Natural killer cell (primary cell): ENCODE measurements at places on chromosomes 11 and 22.

DNA sequence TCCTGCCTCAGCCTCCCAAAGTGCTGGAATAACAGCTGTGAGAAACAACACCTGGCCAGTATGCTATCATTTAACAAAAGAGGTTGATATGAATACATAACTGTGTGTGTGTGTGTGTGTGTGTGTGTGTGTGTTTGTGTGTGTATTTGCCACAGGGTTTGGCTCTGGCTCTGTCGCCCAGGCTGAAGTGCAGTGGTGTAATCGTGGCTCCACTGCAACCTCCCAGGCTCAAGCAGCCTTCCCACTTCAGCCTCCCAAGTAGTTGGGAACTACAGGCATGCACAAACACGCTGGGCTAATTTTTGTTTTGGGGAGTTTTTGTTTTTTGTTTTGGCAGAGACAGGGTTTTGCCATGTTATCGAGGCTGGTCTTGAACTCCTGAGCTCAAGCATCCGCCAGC lies 4.7 kb downstream of the SPA17 start:
- DNase-seq = no peak

DNA sequence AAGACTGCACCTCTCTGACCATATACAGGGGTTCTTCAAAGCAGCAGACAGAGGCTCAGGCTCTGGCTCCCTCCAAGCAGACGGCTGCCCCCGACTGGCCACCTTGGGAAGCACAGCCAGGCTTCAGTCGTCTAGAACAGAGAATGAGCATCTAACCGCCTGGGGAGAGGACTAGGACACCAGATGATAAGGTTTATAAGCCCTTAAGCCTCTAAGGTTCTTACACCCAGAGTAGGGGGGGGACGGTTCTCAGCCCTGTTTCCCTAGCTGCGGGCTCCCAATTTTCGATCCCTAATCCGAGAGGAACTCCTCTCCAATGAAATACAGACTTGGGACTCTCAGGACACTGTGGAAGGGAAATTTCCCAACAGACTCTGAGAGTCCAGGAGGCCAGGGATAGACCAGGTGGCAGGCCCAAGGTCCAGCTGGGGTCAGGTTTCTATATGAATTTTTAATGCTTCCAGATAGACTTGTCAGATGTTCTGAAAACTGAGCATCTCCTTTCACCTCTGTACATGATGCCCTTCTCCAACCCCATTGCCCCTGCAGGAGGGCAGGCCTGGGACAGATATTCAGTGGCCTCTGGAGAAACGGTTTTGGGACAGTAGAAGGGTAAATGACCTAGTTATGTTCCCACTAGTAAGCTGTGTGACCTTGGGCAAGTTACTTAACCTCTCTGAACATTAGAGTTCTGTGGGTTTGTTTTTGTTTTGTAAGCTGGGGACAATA lies 20.2 kb downstream of the RTN4RL2 start:
- DNase-seq = peak; percentile 72

DNA sequence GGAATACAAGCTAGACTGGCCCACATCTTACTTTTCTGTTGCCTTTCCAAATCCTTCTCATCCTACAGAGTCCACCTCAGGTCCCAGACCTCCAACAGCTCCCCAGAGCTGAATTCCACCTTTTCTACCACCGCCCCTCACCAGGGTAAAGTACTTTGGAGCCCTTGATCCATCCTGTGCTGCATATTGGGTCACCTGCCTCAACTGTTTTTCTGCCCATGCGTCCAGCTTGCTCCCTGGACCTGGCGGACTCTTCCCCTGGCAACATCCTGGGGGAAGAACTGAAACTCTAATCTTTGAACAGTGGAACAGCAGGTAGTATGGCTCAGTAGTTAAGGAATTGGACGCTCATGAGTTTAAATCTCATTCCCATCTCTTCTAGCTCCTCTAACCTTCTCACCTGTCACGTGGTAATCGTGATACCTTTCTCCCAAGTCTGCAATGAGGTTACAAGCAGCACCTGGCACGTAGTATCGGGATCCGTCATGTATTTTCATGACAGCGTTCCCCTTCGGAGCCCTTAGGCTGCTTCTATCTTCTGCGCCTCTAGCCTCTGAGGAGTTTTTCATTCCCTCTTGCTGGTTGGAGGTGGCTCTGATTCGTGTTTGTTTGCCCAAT lies 98.1 kb downstream of the CEP164 start:
- no peak for DNase-seq

DNA sequence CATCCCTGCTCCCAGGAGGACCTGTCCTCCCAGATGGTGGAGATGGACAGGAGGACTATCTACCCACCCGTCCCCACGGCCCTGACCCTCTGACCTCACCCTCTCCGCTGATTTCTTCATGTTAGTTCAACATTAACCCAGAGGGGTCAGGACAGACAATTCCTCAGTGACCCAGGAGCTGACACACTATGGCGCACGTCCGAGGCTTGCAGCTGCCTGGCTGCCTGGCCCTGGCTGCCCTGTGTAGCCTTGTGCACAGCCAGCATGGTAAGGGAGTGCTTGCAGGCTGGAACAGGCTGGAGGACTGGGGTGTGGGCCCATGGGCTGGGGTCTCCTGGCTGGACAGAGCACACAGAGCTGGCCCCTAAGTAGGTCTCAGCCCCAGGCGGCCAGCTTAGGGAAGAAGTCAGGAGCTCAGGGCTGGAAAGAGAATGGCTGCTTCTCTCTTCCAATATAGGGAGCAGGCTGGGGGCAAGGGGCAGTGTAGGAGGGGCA lies at the start of gene F2:
F2 (plus strand) TSS at position 166 of the 495 bp plus-strand sequence; CDS start at position 189, 23 bp downstream.
- no peak for DNase-seq

GRCh38 chr11:42661942-42662341 lies 649.9 kb upstream of the API5 start:
- no peak for DNase-seq

DNA sequence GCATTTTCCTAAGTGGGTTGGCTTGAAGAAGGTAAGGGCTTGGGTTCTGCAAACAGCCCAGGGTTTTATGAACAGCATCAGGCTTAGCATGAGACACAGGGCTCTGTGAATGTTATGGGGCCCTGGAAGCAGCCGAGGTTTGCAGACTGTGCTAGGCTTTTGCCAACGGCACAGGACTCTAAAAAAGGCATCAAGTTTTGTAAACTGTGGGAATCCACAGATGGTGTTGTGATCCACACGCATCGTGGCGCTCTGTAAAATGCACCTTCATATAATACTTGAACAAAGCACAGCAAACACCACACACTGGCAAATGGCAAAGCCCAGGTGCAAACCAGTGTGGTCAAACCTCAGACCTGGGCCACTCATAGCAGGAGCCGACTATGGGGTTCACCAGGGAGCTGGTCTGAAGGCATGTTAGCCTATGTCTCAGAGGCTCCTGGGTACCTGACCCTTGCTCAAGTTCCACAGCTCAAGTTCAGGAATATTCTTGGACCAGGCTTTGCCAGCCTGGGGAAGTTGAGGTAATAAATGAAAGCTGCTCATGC lies 2.4 kb upstream of the SLCO2B1 start:
- DNase-seq = no peak

GRCh38 chr11:47611348-47611794 lies 17.2 kb upstream of the C1QTNF4 start:
- no peak for DNase-seq

GRCh38 chr11:35178873-35179272 lies 39.9 kb downstream of the CD44 start:
- DNase-seq = no peak

- DNase-seq = peak; percentile 33
Observed at GRCh38 chr22:41746567-41747400, 47.5 kb downstream of the MEI1 start.

DNA sequence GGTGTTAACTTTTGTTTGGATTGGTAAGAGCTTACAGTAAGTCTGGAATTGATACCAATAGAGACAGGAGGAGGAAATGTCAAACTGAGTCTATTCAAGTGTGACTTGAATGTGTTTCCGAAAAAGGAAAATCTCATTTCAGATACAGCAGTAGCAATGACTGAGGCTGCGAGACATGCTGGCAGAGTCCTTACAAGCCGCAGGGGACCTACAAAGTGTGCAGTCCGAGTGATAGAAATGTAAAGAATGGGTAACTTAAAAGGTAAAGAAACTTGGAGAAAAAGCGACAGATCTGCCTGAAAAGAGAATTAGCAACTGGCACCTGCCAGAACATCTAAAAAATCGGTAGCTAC lies 444 bp downstream of the CWF19L2 start:
- peak; percentile 46 for DNase-seq

- DNase-seq = no peak
Observed at GRCh38 chr11:60786811-60787567, 1.9 kb downstream of the MS4A10 start.

DNA sequence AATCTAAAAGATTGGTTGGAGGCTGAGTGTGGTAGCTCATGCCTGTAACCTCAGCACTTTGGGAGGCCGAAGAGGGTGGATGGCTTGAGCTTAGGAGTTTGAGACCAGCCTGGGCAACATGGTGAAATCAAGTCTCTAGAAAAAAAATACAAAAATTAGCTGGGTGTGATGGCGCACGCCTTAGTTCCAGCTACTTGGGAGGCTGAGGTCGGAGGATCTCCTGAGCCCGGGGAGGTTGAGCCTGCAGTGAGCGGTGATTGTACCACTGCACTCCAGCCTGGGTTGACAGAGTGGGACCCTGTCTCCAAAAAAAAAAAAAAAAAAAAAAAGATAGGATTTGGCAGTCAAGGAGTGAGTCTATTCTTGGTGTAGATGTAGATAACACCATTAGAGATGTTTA lies 10.6 kb downstream of the FOLR1 start:
- no peak for DNase-seq

GRCh38 chr11:10731064-10731680 lies 19.9 kb upstream of the CTR9 start:
- DNase-seq = no peak

GRCh38 chr11:117417342-117417741 lies 89.7 kb downstream of the CEP164 start:
- no peak for DNase-seq

GRCh38 chr11:79536155-79536917 lies 95.5 kb upstream of the TENM4 start:
- DNase-seq = no peak

DNA sequence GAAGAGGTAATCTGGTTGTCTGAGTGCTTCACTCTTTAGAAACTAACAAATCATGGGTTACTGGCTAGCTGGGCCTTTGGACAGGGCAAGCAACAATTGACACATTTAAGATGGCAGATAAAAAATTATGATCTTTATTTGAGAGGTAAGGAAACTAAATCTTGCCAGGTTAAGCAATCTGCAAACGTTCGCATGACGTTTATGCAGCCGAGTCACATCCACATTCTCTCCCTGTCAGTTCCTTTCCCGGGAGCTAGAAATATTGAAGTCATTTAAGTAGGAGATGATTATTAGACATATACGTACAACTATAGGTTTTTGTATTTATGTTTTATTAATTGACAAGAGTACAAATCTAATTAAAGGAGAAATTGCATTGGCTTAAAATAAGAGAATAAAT lies 57.4 kb upstream of the RCN1 start:
- no peak for DNase-seq

DNA sequence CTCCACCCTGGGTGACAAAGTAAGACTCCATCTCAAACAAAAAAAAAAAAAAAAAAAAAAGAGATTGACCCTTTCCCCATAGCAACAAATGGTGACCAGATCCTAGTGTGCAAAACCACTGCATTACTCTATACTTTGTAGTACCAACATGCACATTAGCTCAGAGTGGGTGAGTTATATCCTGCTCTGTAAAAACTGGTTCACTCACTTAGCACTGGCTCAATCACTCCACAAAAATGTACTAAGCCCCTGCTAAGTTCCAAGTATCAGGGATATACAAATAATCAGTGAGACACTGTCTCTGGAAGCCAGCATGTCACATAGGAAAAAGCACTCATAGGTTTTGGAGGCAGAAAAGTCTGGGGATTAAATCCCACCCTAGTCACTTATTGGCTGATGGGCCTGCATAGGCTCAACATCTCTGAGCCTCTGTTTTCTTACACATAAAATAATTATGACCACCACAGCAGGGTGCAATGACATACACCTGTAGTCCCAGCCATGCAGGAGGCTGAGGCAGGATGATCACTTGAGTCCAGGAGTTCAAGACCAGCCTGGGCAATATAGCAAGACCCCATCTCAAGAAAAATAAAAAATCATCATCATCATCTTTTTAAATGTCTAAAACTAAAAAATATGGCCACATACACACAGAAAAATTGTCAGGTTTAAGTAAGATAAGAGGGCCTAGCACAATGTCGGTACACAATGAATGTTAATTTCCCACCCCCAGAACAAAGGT lies 11.9 kb downstream of the FAM168A start:
- no peak for DNase-seq

GRCh38 chr11:92897487-92897886 lies 72.0 kb upstream of the MTNR1B start:
- no peak for DNase-seq

DNA sequence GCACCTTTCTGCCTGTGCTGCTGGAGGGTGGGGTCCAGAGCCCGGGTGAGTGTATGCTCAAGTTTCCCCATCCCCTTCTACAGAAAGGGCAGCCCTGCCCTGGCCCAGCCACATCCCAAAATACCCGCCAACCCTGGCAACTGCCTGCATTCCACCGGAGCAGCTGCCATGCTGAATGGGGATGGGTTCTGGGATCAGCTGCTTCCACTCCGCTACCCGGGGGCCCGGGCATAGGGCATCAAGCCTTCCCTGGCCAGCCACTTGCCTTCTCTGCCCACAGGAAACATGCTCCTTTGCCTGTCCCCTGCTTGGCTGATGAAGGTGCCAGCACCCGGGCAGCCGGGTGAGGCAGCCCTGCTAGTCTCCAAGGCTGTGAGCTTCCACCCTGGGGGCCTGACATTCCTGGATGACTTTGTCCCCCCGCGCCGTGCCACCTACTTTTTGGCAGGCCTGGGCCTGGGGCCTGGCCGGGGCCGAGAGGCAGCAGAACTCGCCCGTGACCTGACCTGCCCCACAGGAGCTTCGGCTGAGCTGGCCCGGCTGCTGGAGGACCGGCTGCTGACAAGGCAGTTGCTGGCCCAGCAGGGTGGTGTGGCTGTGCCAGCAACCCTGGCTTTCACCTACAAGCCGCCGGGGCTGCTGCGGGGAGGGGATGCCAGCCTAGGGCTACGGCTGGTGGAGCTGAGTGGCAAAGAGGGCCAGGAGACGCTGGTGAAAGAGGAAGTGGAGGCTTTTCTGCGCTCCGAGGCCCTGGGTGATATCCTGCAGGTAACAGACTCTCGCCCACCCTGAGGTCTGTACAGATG lies 3.2 kb downstream of the CARNS1 start:
- peak; percentile 70 for DNase-seq

DNA sequence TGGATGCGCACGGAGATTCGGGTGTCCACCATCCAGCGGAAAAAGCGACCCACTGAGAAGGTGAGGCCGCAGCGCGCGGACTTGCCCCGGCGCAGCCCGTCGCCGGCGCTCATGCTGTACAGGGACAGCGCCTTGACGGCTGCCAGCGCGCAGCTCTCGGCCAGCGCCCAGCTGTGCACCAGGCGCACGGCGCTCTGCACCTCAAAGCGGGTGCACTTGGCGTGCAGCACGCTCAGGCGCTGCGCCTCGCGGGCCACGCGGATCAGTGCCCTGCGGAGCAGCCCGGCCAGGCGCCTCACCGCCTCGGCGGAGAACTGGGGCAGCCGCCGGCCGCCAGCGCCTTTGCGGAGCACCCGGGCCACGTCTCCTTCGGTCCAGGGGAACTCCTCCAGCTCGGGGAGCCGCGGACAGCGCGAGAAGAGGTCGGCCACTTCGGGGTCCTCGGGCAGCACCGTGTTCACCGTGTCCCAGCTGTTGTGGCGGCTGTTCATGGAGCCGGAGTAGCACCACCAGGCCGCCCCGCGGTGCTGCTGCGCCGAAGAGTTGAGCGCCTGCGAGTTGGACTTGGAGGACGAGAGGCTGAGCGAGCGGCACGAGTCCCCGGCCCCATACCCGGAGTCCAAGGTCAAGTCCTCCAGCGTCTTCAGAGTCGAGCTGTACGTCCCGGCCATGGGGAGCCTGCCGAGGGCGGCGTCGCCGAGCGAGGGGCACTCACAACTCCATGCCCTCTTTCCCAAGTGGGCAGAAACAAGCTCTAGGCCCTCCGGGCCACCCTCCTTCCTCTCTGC lies 703 bp downstream of the ABTB2 start:
- DNase-seq = peak; percentile 73

- DNase-seq = no peak
Observed at GRCh38 chr11:72621008-72621610, 53.1 kb downstream of the PDE2A start.
